ENCODE measurements at places on chromosomes 12 and 14.

DNA sequence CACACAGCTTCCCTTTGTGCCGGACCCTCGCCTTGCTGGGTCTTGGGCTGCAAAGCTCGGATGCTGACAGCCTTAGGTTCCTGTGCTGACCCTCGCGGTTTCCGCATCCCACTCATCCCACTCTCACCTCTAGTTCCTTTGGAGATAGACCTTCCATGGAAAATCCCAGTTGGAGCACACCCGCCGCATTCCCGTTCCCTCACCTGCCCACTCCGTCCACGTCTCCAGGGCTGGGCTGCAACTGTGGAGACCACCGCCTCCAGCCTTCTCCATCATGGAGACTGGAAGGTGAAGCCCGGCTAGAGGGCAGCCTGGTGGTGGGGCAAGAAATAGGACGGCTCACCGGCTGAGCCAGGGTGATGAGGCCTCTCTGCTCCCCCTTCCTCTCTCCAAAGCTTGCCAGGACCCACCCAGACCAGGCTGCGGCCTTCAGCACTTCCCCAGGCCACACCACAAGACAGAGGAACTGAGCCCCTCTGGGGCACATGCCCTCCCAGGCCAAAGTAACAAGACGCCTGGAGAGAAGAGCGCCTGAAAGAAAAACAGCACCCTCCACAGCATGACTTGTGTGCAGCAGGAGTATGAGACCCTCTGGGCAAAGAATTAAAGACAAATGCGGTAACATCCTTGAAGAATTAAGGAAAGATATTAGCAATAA, 15.0 kb downstream of the TMEM121 start:
- no peak for DNase-seq

DNA sequence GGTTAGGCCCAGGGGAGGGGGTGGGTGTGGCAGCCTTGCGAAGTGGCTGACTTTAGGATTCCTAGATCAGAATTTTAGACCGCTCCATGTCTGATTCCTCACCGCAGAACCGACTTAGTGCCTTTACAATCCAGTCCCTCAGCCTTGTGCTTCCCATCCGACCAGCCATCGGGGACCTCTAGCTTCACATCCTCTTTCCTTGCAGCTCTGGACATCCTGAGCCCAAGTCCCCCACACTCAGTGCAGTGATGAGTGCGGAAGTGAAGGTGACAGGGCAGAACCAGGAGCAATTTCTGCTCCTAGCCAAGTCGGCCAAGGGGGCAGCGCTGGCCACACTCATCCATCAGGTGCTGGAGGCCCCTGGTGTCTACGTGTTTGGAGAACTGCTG, 557 bp downstream of the COPS7A start:
- DNase-seq = no peak

DNA sequence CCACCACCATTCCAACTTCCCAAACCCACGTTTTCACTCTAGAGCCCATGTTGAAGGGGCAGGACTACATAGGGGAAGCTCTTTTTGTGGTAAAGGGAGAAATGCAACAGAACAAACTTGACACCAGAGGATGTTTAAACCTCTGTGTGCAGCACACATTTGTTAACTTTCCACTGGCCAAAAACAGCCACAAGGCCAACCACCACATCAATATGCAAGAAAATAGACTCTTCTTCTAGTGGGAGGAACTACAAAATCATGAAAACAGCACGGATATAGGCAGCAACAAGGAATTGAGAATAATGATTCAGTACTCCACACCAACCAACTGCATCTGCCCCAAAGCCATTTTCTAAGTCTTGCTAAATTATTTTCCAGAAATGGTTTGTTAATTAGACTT, 66.3 kb upstream of the CEP83 start:
- DNase-seq = no peak

GRCh38 chr12:113385282-113385882, 18.3 kb downstream of the SDS start:
- DNase-seq = no peak

DNA sequence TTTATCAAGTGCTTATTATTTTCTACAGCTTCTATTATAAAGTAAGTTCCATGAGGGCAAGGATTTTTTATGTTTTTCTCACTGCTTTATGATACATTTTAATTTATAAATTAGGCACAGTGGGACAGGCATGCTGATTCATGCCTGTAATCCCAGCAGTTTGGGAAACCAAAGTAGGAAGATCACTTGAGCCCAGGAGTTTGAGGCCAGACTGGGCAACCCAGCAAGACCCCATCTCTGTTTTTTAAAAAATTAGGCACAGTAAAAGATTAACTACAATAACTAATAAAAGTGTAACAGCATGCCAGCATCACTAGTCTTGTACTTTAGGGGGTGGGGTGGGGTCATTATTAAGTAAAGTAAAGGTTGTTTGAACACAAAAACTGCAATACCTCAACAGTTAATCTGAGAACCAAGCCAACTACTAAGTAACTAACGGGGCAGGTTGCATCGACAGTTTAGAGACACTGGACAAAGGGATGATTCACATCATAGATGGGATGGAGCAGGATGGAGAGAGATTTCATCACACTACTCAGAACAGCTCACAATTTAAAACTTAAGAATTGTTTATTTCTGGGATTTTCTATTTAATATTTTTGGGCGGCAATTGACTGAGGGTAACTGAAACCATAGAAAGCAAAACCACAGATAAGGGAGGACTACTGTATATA, 119.5 kb downstream of the PLEKHA5 start:
- DNase-seq = no peak
